ENCODE measurements at places on chromosomes 1 and 21. TPM values are rescaled to one million over a fixed set of nuclear protein-coding genes. Genes with fewer than 3 reads are reported as not detected.

CFAP74 gene
- not detected for total RNA-seq

DCST2 gene
- total RNA-seq = 0.37 TPM

GRCh38 chr1:69567652-69568420, at the start of gene LRRC7:
TSS of gene LRRC7 (plus strand) at chr1:69567922. CDS start at chr1:69568640, 718 bp downstream.
- no peak for DNase-seq

GRCh38 chr1:147273409-147274336, 31.2 kb downstream of the CHD1L start:
- DNase-seq = peak; percentile 46

Measured in activated CD8-positive, alpha-beta T cell treated with anti-CD3 and anti-CD28 coated beads, Interleukin-2, amount 10 ng/mL, durations not matched to agents 7 days and 5 days (primary cell).